ENCODE measurements at places on chromosomes 3 and 15. TPM values are rescaled to one million over a fixed set of nuclear protein-coding genes. Genes with fewer than 3 reads are reported as not detected.
A peak's percentile ranks its signal among the peaks of the same experiment; 100 is the strongest.

The ASB14 gene
- not detected for total RNA-seq

The TMEM158 gene
- 41.1 TPM for total RNA-seq

The COL8A1 gene
- 88.7 TPM for total RNA-seq

The EPHA3 gene
- not detected for total RNA-seq

GRCh38 chr15:47383801-47384200, 333.5 kb upstream of the SEMA6D start:
- no peak for DNase-seq

DNA sequence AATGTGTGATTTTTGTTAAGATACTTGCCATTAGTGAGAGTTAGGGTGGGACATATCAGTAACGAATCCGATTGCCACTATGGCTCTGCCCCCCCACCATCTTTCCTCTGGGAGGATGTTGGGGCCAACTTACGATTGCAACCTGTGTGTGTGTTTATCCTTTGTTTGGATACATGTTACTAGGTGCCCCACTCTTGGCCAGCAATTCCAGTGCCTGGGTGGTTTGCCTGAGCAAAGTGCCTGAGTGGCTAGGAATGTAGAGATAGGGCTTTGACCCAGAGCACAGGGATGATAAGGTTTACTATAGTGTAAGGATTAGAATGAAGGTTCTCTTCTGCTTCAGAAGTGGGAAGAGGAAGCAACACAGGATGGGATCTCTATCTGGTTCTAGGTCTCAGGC, 231.8 kb downstream of the TP63 start:
- no peak for DNase-seq

DNA sequence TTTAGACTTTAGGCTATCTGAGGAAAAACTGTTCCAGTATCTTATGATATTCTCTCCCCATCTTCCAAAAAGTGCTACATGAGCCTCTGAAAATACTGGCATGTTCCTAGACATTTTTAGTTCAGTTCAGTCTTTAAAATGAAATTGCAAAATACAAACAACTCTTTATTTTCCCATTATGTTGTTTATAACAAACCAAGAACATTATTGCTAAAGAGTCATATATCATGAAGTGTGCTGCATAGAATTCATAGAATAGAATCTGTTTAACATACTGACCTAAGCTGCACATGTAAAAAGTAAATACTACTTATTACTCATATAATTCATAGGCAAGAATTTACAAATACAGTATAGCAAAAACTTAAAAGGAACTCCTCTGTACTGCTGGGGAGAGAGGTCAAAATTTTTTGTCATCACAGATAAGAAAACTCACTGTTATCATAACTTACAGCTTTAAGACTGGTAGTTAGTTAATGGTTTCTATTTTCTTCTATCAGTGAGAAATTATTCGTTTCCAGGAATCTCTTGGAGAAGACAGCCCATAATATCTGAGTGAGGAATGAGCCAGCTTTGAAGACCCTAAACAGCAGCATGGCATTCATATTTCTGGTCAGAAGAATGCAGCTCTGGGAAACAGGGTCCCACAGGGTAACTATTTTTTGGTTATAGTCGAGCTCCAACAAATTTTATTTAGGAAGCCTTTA, 32.2 kb downstream of the FILIP1L start:
- no peak for DNase-seq

- DNase-seq = no peak
These were observed 4.2 kb downstream of the RHCG start for GRCh38 chr15:89492111-89492641.

DNA sequence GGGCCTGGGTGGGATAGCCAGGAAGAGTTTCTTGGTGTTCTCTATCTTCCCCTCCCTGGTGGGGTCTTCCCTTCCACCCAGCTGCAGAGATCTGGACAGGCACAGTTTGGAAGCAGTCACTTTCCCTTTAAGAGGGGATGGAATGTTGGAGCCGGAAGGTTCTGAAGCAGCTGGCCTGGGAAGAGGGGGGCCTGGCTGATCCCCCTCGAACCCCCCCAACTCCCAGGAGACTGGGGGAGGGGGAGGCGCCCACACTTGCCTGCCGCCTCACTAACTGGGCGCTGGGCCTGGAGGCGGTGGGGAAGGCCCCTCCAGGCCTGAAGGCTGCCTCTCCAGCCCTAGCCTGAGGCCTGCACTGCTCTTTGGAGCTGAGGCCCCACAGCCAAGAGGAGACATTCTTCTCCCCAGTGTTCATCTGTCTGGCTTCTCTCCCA, 1.4 kb downstream of the DVL3 start:
- DNase-seq = peak; percentile 6
